SW 1271 (cell line): ENCODE measurements at places on chromosomes 2 and 18.

DNA sequence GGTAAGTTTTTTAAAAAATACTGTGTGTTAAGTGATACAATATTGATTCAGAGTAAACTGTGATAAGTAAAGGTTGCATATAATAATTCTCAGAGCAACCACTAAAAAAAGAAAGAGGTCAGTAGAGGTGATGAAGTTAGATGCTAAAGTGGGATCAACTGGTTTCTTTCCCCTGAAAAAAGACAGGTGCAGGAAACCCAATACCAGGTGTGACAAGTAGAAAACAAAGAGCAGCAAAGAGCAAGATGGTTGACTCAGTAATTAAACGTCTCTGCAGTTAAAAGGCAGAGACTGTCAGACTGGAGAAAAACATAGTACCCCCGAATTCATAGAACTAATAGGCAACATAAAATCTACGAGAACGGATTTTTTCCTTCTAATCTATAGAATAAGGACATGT lies 128.3 kb downstream of the ATP9B start:
- no peak for DNase-seq

- DNase-seq, result no peak
Observed at GRCh38 chr2:172859581-172860335, 124.1 kb downstream of the RAPGEF4 start.

DNA sequence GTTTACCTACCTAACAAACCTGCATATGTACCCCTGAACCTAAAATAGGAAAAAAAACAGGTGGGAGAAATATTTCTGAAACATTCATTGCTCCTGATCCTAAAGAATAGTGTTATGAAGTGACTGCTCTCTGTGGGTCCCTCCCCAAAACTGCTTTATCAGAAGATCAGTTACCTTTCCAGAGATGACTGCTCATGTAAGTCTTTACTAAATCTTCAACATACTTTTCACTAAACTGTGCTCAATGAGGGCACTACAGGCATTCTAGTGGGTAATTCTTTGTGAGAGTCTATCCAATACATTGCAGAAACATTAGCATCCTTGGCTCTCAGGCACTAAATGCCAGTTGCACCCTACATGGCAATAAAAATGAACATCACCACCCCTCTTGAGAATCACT lies 189.3 kb upstream of the STK17B start:
- DNase-seq, result no peak

- DNase-seq, result no peak
Observed at GRCh38 chr18:43606795-43607194, 329.5 kb upstream of the SYT4 start.

- peak; percentile 27 for DNase-seq
Observed at GRCh38 chr18:70280007-70280925, 8.6 kb upstream of the SOCS6 start.

- DNase-seq, result no peak
Observed at GRCh38 chr2:128513961-128514283, 195.3 kb upstream of the HS6ST1 start.

DNA sequence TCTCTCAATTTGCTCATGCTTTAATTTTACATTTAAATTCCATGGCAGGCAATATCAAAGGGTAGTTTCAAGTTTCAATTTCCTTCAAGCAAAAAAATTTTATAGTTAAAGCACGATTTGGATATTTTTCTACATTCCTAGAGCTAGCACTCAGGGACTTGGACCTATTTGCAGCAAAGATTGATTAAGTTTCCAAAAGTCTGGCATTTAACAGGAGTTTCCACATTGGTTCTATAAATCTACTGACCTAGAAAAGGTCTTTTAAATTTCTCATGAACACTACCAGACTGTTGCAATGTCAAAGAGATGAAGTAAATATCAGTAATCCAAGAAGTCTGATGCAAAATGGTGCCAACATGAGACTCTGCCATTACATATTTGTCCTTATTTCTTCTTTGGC lies 253.7 kb upstream of the LINC00305 start:
- no peak for DNase-seq

GRCh38 chr2:29011418-29012060 lies 30.4 kb downstream of the TOGARAM2 start:
- DNase-seq, result no peak

DNA sequence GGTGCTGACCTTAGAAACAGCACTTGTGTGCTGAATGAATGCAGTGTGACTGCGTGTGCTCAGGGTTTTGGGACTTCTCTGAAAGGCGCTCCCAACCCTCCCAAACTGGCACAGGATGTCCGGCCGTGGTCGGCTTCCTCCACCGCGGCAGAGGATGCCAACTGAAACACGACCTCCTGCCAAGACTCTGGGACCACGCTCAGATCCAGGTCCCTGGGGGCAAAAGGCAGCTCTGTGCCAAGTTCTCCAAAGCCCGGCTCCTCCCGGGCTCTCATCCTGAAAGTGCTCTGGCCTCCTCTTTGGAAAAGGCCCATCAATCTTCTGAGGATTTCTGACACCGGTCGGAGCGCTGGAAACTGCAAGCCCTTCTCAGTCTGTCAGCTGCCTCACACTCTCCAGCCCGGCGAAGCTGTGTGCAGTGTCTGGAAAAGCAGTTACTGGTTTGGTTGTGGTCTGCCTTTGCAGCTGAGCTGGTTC lies 32.3 kb upstream of the ZBTB7C start:
- no peak for DNase-seq

DNA sequence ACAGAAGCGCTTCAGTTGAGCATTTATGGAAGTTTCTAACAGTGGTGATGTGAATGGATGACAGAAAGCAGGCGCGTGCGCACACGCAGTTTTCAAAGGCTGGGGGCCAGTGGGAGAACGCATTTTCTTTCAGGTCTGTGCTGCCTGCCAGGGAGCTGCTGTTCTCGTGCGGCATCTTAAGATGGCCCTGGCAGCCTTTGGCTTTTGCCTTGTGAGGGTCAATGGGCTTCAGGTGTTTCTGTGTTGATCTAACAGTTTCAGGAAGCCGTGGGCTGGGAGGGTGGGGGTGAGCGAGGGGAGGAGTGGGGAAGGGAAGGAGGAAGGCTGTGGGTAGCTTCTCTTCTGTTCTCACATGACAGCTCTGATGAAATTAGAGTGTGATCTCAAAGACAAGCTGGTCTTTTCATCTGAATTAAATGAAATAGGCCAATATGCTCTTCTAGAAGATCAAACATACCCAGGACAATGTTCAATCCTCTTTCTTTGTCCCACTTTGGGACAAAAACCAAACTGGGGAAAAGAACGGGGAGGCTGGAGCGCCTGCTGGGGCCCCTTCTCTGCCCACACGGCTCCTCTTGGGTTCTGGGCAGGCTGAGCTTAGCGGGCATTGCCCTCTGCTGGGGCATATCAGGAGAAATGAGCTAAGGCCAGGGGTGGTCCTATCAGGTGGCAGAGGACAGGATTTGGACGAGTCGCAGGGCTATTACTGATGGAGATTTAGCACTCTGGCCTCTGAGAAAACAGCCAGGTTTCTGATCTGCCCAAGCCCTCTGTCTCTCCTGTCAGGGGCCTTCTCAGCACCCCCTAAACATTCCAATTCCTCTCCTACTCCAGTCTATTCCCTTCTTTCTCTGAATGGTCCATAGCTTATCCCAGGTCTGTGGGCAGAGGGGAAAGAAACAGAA lies 126.2 kb upstream of the LGALSL start:
- peak; percentile 16 for DNase-seq

- no peak for DNase-seq
Observed at GRCh38 chr2:3044587-3045317, 332.9 kb downstream of the EIPR1 start.

GRCh38 chr2:128260239-128261138 lies 58.2 kb downstream of the HS6ST1 start:
- DNase-seq, result no peak

DNA sequence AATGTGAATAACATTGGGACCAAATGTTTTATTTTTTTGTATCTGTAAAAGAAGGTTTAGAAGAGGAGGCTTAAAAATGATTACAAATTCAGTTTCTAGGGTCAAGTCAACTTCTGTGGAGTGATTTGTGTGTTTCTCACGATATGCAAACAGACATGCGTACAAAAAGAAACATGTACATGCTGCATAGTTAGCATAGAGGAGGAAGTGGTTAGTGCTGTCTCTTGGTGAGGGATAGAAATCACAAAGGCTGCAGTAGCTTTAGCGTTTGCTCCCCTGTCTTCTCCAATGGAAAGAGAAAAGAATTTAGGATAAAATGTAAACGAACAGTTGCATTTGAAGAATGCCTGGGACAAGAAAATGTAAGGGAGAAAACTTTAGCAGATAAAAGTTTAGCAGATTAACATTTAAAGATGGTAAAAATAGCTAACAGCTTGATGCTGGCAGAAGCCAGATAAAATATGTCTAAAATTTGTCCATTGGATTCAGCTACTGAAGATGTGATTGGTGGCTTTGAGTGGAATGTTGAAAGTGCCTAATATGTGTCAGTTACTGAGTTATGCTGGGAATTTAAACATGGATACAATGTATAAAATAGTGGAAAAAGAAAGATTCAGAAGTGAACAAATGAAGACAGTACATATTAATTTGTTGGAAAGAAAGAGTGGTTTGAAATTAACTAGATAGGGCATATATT lies 44.9 kb downstream of the MALT1 start:
- no peak for DNase-seq

GRCh38 chr2:110783196-110783873 lies 51.0 kb downstream of the ACOXL start:
- DNase-seq, result no peak

DNA sequence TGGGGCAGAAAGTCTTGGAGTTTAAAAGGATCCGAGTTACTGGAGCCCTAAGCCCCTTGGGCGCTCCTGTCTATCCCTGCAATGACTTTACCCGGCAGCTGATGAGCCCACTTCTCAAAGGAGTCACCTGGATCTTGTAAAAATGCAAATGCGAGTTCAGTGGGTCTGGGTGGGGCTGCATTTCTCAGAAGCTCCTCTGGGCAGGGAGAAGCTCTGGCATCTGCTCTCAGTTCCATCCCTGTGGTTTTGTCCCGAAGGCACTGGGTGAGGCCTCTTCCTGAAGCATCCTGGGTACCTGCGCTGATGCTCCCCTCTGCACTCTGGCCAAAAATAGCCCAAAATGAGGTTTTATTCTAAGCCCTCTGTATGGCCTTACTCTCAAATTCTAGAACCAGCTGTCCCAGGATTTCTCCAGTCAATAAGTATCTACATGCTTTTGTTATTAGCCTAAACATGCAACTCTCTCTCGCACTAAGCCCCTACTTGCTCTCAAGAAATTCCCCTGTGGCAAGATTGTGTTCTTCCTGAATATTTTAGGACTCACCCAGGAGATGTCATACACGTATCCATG lies 167.8 kb upstream of the APCDD1 start:
- no peak for DNase-seq

- DNase-seq, result peak; percentile 17
Observed at GRCh38 chr2:218465987-218466633, 47.2 kb downstream of the VIL1 start.

DNA sequence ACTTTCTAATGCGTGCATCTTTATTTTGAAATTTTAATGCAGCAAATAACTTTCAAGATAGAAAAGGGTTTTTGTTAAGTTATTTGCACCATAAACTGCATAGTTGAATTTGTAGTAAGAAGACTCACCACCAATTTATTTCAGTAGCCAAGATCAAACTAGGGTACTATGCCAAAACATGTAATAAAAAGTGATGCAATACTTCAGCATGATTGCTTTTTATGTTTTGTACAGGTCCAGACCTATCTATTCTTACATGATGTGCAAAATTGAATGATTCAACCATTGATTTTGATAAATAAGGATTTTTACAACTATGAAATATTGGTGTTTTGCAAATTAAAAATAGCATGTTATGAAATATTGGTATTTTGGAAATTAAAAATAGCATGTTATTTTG lies 26.7 kb downstream of the AGPS start:
- no peak for DNase-seq

DNA sequence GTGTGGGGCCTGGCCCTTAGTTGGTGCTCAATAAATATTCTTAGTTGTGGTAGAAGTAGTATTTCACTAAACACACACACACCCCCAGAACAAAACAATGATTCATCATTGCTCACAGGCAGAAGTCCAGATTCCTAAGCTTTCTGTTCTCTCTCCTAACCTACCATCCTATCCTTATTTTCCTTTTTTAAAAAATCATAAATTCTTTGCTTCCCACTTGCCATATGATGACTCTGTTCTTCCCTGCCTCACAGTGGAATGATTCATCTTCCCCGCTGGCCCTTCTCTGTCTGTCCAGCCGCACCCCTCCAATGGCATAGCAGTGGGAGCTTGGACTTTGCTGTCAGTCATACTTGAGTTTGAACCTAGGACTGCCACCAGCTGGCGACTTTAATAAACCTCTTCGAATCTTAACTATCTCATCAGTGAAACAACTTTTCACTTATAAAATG lies 5.2 kb downstream of the EML6 start:
- DNase-seq, result no peak

DNA sequence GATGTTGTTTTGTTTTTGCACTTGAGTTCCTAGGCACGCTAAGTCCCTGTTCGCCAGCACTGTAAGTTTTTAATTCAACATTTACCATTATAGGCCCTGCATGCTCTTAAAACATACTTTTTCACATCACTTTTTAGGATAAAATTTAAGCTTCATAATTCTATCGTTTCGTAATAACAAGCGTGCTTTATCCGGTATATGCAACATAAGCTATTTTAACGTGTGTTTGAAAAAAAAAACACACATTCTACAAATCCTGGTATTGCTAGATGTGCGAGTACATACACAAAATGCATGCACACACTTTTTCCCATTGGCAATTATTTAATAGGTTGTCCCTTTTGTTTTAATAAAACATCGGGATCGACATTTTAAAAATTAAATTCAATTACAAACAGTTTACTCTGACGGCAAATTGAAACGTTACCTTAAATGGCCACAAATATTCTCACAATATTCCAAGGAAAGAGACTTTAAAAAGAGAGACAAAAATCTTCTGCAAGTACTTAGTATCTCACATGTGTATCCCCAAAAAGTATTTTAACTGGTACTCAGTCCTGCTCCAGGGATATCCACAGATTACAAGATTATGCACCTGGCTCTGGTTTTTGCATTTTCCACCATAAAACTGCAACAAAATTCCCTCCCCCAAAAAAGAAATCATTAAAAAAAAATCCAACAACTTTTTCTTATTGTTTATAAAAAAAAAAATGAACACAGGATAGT lies 1.0 kb upstream of the TCF4 start:
- DNase-seq, result no peak

DNA sequence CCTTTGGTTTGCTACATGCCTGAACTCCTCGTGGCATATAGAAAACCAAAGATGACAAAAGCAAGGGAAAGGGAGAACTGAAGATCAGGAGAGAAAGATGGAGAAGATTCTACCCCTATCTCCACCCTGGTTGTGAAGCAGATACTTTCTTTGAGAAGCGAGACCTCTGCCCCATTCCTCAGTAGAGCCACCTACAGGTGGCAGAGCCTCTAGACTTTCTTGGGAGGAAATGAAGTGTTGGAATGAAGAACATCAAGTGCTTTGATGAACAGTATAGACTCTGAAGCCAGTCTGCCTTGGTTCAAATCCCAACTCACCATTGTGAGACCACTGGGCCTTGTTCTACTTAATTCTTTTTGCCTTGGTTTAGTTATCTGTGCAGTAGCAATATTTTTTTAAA lies 348.8 kb upstream of the ETAA1 start:
- DNase-seq, result no peak

DNA sequence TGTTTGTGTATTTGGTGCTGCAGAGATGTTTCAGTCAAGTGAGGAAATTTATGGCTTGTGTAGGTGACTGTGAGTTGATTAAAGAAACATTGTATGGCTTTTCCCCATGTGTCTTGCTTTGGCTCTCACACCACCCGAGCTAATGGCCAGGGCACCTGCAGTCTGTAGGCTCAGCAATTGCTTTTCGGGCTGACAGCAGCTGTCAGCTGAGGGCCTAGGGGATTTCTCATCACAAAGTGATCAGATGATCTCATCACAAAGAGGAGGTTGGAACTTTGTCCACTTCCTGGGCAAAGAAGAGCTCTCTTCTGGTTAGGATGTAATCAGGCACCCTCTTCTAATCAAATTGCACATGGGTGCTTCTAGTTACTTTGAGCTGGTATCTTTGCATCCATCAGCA lies 632.2 kb downstream of the SLC4A3 start:
- no peak for DNase-seq
